NCI-H2029 treated with DMSO at 0.1 percent for 48 hours (cell line): ENCODE measurements at places on chromosomes 5 and 9.

DNA sequence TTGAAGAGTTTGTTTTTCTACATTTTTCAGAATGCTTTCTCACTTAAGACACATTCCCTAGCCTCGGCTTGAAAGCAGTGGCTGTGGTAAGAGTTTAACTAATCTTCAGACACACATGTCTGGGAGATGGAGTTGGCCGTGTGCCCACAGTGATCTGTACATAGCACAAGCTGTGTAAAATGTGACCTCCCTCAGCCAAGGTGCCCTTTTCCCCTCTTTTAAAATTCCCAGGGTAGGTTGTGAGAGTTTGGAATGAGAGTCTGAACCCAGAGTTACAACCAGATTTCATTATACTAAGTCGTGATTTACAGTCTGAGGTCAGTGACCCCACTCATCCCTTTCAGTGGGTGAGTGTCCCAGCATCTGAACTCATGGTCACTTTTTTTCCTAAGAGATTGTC is 230.4 kb downstream of the DOCK8 start:
- DNase-seq = no peak

- DNase-seq = no peak
These were observed 17.6 kb downstream of the NCS1 start for GRCh38 chr9:130189840-130190239.

DNA sequence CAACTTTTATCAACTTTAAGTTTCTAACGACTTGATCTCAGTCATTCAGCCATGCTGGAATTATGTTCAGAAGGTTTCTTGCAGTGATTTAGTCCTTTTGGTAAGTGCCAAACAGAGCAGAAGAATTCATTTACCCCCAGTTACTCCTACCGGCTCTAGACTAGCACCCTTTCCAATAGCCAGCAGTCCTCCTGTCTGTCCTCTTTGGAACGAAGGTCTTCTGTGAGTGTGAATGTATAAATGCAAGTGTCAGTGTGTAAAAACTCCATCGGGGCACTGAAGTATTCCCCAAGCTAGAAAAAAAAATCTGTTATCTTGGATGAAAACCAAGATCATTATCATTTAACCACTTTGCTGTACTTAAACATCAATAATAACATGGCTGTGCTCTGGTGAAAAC is 64.4 kb downstream of the GLIS3 start:
- no peak for DNase-seq

DNA sequence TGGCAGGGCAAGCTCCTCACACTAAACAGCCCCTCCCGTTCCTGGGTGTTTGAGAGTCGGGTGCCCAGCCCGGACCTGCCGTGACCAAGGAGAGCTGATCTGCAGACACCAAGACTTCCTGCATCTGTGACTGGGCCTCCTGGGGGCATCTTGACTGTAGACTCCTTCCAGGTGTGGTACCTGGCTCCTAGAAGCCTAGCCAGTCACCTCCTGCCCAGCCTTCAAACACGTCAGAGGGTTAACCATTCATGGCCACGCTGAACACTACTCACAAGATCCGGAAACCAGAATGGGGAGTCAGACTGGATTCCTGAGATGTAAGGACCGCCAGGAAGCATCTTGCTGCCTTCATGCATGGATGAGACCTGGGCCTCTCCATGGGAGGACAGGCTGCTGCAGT is 3.7 kb upstream of the LCN2 start:
- DNase-seq = no peak

DNA sequence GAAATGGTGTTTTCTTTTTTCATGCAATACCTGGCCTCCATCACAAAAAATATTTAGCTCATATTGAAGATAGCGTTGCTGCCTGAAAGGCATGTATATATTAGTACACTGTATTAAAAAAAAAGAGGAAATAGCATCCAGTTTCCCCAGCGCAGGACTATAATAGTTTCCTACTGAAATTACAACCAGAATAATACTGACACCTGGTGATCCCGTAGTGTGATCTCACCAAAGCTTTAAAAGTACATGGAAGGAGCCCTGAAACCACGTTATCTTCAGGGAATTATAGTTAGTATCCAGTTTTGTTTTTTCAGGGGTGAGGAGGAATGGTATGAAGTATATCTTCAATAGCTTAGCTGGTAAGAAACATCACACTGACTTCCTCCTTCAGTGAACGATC is 264.9 kb downstream of the CD180 start:
- no peak for DNase-seq
